ENCODE measurements at places on chromosomes 7 and 10. TPM values are rescaled to one million over a fixed set of nuclear protein-coding genes. Genes with fewer than 3 reads are reported as not detected.

DNA sequence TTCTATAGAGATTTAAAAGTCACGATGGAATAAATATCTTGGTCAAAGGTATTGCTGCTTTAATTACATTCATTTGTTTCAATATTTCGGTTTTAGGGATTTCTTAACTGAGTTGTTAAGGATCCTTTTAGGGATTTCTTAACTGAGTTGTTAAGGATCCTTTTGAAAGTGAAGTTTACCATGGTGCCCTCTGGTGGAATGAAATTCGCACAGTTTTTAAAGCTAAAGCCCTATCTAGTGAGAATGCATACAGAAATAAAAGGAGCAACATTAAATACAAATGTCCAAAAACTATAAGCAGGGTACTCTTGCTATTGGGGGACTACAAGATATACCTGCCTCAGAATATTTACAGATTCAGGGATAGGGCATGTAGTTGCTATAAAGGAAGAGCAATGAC lies 193.7 kb downstream of the RNLS start:
- no peak for DNase-seq
- H3K36me3 ChIP-seq: no peaks in the 10 kb centered on the region
- no peak overlapping the region for H3K27ac ChIP-seq
- peaks cover 25% of the 10 kb centered on the region for H3K4me1 ChIP-seq
- no peak overlapping the region for H3K4me3 ChIP-seq

- no peaks in the 10 kb centered on the region for H3K27me3 ChIP-seq
- no peak for DNase-seq
- no peaks in the 10 kb centered on the region for H3K36me3 ChIP-seq
- no peak overlapping the region for H3K27ac ChIP-seq
Observed at GRCh38 chr7:124566583-124566982, 199.0 kb downstream of the GPR37 start.

GRCh38 chr7:126119981-126120380 lies 1132.8 kb downstream of the GRM8 start:
- no peaks in the 10 kb centered on the region for H3K4me1 ChIP-seq
- no peak overlapping the region for H3K4me3 ChIP-seq
- H3K27ac ChIP-seq: no peak overlapping the region

Gene ZNF365
- 0.12 TPM for total RNA-seq

- H3K27ac ChIP-seq: no peak overlapping the region
- H3K4me3 ChIP-seq: no peak overlapping the region
- H3K4me1 ChIP-seq: no peaks in the 10 kb centered on the region
- no peaks in the 10 kb centered on the region for H3K36me3 ChIP-seq
- no peak for DNase-seq
Observed at GRCh38 chr10:4587466-4587865, 238.5 kb upstream of the AKR1E2 start.

Data from activated T-cell treated with anti-CD3 and anti-CD28 coated beads, Interleukin-2, amount 50 U/mL, for 72 hours (primary cell).